Hindlimb muscle (tissue), 1 donor: ENCODE measurements at places on chromosomes 4 and X.

GRCh38 chrX:111467896-111468295 lies 43.5 kb upstream of the SERTM2 start:
- no peak for DNase-seq

DNA sequence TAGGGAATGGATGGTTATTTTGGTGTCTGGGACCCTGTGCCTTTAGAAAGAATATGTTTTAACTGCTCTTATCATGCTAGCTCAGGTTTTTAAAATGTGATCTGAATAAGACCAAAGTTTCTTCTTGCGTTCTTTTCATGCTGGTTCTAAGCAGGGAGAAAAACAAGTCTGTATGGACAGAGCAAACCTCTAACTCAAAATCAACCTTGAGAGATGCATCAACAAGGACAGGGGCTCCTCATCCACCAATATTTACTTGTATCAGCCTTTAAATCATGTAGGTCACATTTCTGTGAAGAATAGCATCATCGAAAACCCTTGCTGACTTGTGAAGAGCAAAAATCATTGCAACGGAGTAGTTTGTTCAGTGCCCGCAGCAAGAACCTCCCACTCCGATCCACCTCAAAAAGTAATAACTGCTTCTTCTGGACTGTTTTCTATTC lies 1.2 kb downstream of the ATP10D start:
- peak; percentile 20 for DNase-seq

DNA sequence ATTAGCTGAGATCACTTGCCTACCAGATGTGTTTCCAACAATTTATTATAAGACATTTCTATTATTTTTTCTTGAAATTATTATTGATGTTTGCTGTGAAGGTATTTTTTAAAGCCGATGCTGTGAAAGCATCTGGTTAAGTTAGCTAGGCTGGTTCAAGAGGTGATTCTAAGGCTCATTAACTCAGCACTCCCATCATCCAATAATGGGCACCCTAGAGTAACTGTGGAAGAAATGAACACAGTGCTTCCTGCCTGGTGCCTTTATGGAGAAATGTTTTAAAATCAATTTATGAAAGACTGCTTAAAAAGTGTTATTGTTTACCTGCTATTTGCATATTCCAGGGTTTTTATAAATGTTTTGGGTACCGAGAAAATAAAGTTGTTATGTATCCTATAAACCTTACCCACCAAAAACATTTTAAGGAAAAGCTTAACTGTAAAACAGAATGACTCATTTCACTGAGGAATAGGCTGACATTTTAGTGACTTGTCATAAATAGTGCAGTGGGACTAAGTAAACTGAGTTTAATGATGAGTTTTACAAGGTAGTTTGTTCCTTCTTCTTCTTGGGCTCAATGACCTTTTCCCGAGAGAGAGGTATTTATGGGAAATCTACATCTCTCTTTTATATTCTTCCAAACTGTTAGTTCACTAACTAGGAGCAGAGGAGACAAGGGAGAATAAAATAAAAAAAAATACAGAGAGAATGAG lies 310.0 kb upstream of the AADAT start:
- no peak for DNase-seq

- DNase-seq: no peak
Observed at GRCh38 chrX:35699642-35700041, 98.5 kb upstream of the MAGEB16 start.

DNA sequence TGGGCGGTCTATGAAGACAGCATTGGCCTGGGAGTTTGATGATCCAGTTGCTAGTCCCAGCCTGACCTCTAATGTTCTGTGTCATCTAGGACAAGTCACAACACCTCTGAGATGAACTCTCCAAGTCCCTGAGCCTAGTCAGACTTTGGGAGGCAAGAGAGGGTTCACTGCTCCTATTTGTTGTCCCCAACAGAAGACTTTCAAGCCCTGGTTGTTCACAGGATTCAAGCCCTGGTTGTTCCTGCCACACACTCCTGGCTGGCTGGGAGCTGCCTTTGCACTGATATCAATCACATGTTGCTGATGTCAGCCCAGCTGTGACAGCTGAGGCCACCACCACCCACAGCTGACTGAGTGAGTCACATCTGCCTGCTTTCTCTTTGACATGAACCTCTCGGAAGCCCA lies 253.2 kb upstream of the RASGEF1B start:
- DNase-seq: no peak
